ENCODE measurements at places on chromosomes 1 and 21.

DNA sequence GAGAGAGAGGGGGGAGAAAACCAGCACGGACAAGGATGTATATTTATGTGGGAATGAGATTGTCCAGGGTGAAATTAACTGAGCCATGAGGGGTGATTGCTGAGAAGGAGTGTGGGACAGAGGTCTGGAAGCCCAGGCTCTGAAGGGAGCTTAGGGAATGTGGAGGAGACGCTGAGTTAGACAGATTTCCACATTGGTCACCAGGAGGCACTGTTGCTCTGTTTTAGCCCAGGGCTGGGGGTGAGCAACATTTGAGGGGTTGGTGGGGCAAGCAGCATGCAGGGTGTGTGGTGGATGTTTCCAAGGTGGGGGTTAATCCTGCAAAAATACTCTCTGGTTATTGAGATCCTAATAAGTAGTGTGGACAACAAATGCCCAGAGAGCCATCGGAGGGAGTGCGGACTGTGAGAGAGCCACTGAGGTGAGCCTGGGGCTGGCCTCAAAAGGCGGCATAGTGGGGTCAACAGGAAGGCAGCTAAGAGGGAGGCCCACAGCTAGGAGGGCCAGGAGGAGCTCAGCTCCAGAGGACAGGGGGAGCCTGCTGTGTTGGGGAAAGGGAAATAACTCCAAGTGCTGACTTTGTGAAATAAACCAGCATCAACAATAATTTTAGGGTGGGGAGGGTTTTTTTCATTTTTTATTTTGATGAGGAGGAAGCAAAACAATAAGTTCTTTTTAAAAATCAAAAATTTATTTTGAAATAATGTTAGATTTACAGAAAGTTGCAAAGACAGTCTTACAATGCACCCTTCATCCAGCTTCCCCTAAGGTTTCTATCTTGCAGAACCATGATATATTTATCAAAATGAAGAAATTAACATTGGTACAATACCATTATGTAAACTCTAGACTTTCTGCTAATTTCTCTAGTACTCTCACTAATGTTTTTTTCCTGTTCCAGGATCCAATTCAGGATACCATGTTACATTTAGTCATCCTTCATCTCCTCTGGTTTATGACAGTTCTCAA is 82.8 kb upstream of the CD34 start:
- DNase-seq = no peak

GRCh38 chr1:229406798-229407197 is 27.1 kb downstream of the ACTA1 start:
- no peak for DNase-seq

- DNase-seq = no peak
Observed at GRCh38 chr21:38768471-38769063, 37.2 kb upstream of the ETS2 start.

GRCh38 chr21:42658320-42659105 is 5.1 kb downstream of the PDE9A start:
- no peak for DNase-seq

GRCh38 chr1:90190523-90190922 is 195.6 kb downstream of the ZNF326 start:
- no peak for DNase-seq

- peak; percentile 7 for DNase-seq
Observed at GRCh38 chr1:40232444-40232843, 15.3 kb upstream of the TMCO2 start.

GRCh38 chr1:166865926-166866325 is 10.1 kb downstream of the TADA1 start:
- no peak for DNase-seq

DNA sequence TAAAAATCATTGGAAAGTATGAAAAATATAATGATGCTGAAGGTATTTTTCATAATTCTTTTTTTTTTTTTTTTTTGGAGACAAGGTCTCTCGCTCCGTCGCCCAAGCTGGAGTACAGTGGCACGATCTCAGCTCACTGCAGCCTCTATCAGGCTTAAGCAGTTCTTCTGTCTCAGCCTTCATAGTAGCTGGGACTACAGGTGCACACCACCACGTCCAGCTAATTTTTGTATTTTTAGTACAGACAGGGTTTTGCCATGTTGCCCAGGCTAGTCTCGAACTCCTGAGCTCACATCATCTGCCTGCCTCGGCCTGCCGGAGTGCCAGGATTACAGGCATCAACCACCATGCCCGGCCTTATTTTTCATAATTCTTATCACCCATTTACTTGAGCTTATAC is 13.3 kb downstream of the SMAP2 start:
- DNase-seq = no peak

GRCh38 chr1:222852326-222852725 is 37.5 kb downstream of the DISP1 start:
- DNase-seq = no peak

DNA sequence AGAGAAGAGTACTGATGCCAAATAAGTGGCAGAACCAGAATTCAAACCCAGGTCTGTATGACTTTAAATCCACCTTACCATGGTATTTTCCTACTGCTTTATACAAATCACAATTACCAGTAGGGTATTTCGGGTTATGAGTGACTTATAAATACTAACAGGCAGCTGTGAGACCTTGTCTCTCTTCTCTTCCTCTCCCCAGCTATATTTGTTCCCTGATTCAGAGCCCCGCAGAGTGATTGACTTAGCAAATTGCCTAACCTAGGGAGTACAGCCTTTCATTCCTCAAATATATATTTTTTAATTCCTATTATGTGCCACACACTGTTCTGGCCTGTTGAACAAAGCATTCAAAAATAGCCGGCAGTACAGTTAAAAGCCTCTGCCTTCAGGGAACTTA is 168.0 kb downstream of the CLEC20A start:
- no peak for DNase-seq

Data from stimulated activated CD8-positive, alpha-beta memory T cell treated with anti-CD3 and anti-CD28 coated beads, Interleukin-7, amount 100 ng/mL, for 1 hour (primary cell).